ENCODE measurements at places on chromosomes 11 and 22. TPM values are rescaled to one million over a fixed set of nuclear protein-coding genes. Genes with fewer than 3 reads are reported as not detected.

GRCh38 chr11:67167719-67168118 lies 48.7 kb downstream of the KDM2A start:
- no peak overlapping the region for H3K27ac ChIP-seq
- peaks cover 34% of the 10 kb centered on the region for H3K36me3 ChIP-seq
- DNase-seq = no peak
- no peaks in the 10 kb centered on the region for H3K4me1 ChIP-seq

- peaks cover 15% of the 10 kb centered on the region for H3K4me1 ChIP-seq
- H3K36me3 ChIP-seq = no peaks in the 10 kb centered on the region
- peak overlapping the region; percentile 92 for H3K27ac ChIP-seq
- H3K27me3 ChIP-seq = no peaks in the 10 kb centered on the region
- H3K4me3 ChIP-seq = peak overlapping the region; percentile 61
- no peak for DNase-seq
Measured at GRCh38 chr22:41021613-41022454, 70.6 kb upstream of the EP300 start.

The KCTD17 gene
- polyA plus RNA-seq = 25.2 TPM

GRCh38 chr11:72478669-72479068 lies 44.3 kb upstream of the CLPB start:
- H3K4me1 ChIP-seq = no peaks in the 10 kb centered on the region
- H3K36me3 ChIP-seq = no peaks in the 10 kb centered on the region
- no peak overlapping the region for H3K4me3 ChIP-seq
- no peak overlapping the region for H3K27ac ChIP-seq
- H3K27me3 ChIP-seq = peaks cover 4% of the 10 kb centered on the region
- no peak for DNase-seq

- H3K27me3 ChIP-seq = peaks cover 61% of the 10 kb centered on the region
- H3K36me3 ChIP-seq = no peaks in the 10 kb centered on the region
- H3K4me1 ChIP-seq = peaks cover 4% of the 10 kb centered on the region
- H3K4me3 ChIP-seq = peak overlapping the region; percentile 30
- no peak for DNase-seq
- no peak overlapping the region for H3K27ac ChIP-seq
Measured at GRCh38 chr22:48491451-48491941, 1336.2 kb downstream of the BRD1 start.

DNA sequence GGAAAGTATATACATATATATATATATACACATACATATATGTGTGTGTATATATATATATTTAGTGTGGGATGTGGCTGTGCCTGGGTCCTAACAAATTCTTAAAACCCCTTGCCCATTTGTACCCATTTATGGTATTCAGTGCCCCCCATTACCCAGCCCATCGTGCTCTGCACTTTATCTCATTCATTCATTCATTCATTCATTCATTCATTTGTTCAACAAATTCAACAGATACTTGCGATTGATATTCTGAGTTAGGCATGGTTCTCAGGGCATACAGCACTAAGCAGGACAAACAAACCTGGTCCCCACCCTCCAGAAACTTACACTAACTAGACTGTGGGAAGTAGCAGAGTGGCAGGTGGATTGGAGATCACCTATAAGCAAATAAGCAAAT lies 56.6 kb upstream of the LMO2 start:
- no peaks in the 10 kb centered on the region for H3K36me3 ChIP-seq
- H3K27me3 ChIP-seq = no peaks in the 10 kb centered on the region
- no peaks in the 10 kb centered on the region for H3K4me1 ChIP-seq
- H3K4me3 ChIP-seq = no peak overlapping the region

All from thymus (tissue), 14 donors.